Fibroblast of skin of abdomen (primary cell): ENCODE measurements at places on chromosomes 16 and 17.
A peak's percentile ranks its signal among the peaks of the same experiment; 100 is the strongest.

DNA sequence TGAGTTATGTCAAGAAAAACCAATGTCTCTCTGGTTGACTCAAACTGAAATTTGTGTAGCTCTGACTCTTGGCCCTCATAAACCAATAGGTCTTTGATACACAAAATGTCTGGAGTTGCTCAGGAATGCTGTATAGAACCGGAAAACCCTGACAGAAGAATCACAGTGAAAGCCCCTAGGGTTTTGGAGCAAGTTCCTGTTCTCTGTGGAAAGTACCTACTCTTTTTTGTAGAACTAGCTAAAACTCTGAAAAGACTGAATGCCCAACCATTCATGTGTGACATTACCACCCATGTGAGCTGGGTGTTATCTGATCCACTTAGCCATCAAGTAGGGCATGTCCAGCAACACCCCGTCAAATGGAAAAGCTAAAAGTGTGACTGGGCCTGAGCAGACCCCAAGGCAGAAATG, 28.8 kb downstream of the CCL4 start:
- DNase-seq, result no peak

GRCh38 chr17:45230410-45230786, 8.7 kb downstream of the FMNL1 start:
- DNase-seq, result no peak

GRCh38 chr16:50600582-50601283, 52.5 kb downstream of the NKD1 start:
- peak; percentile 32 for DNase-seq

DNA sequence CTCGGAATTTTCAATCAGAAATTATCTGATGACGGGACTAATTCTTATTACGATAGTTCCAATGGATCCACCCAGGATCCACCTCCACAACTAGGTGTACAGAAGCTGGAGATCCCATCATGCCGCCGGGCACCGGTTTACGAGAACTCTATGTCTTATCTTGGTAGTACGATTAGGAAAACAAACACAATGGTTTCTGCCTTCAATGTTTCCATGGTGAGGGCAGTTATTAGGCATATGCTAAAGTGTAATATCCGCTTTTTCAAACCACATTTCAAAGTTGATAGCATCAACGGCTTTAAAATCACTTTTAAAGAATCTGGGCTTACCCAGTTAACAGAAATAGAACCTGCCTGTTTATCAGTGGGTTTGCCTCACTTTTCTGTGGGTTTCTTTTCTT, 705.7 kb downstream of the MAF start:
- no peak for DNase-seq

- DNase-seq, result no peak
Observed at GRCh38 chr17:45016823-45017222, 34.6 kb downstream of the DCAKD start.

- peak; percentile 76 for DNase-seq
Observed at GRCh38 chr17:4152471-4152870, 9.5 kb downstream of the CYB5D2 start.

- DNase-seq, result peak; percentile 87
Observed at GRCh38 chr17:68782789-68783188, 172.4 kb downstream of the ABCA8 start.

DNA sequence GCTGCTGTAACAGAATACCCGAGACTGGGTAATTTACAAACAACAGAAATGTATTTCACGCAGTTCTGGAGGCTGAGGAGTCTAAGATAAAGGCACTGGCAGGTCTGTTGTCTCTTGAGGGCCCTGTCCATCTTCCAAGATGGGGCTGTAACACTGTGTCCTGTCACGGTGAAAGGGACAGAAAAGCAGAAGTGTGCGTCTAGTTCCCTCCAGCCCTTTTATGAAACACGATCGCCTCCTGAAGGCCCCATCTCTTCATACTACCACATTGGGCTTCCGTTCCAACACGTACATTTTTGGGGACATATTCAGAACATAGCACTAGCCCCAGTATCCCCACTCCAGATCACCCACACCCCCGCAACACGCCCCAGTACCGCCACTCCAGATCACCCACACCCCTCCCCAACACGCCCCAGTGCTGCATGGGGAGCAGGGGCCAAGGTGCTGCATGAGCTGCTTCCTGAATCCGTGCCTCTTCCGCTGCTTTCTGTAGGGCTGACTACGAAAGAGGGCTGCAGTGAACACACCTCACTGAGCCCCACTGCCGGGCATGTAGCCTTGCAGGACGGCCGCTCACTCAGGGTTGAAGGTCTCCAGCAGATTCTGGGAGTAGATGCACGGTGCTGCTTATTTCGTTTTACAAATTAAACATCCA, 91.9 kb downstream of the RPTOR start:
- no peak for DNase-seq

GRCh38 chr17:83196024-83196365, 116.6 kb downstream of the METRNL start:
- DNase-seq, result peak; percentile 65

DNA sequence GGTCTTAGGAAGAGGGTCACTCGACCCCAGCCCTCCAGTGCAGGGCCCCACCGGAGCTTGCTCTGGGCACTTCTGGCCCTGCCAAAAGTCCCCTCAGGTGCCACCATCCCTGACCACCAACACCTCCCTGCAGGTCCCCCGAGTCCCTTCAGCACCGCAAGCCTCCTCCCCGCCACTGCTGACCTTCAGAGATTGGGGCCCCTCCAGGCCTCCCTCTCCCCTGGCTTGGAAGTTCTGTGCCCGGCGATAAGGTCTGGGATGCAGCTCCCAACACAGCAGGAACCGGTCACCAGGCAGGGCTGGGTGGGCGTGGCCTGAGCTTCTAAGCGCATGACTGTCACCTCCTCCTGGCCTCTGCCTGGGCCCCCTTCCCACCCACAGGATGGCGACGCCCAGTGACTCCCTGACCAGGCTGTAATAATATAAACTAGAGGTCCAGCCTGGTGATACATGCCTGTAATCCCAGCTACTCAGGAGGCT, 11.2 kb downstream of the PIEZO1 start:
- DNase-seq, result peak; percentile 45

DNA sequence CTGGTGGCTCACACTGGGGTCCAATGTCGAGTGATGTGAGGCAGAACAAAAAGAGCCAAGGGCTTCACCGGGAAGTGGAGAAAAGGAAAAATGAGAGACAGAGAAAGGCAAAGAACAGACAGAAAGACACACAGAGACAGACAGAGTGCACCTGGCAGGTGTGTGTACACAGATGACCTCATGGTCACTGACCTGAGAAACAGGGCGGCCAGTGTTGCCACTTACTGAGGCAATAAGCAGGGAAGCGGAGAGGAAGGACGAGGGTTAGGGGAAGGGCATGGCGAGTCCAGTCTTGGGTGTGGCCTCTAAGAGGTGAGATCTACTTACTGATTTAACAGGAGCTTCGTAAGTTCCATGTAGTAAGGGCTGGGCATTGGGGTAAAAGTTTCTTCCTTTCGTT, 7.5 kb downstream of the GINS2 start:
- DNase-seq, result no peak

GRCh38 chr17:65936013-65936412, 255.9 kb downstream of the CEP112 start:
- peak; percentile 59 for DNase-seq

DNA sequence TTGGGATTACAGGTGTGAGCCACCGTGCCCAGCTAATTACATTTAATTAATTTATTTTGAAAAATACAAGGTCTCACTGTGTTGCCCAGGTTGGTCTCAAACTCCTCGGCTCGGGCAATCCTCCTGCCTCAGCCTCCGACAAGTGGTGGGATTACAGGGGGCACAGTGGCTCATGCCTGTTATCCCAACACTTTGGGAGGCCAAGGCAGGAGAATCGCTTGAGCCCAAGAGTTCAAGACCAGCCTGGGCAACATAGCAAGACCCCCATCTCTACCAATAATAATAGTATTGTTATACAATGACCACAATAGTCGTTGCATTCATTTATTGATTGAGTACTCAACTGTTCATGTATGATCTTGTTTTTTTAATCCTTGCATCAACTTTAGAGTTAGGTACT, 22.0 kb downstream of the CDH1 start:
- DNase-seq, result no peak

DNA sequence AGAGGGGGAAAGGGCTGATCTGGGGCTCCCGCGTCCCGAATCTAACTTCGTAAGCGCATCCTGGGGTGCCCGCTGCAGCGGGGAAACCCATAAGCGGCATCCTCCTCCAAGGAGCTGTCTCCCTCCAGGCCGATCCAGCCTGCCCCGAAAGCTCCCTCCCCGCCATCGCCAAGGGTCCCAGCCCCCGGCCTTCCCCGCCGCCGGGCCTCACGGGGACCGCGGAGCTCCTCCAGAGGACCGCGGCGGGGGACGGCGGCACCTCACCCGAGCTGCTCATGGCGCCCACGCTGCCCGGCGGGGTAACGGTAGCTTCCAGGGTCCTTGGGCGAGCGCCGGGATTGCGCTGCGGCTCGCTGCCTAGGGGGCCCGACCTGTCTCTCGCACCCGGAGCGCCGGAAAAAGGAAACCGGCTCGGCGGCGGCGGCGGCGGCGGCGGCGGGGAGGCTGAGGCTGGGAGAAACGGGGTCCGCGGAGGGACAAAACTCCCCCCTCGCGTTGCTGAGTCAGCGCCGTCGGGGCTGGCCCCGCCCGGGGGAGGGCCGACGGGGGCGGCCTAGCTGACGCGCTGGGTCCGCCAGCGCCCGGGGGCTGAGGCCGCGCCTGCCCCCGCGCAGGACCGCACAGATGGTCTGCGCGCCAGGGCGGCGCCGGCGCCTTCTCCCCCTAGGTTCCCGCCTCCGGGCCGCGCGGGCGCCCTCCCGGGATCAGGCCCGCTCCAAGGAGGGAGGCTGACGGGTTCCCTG, at the start of gene BLMH:
Gene BLMH (minus strand): TSS at position 402 of the 743 bp plus-strand sequence. CDS start 125 bp downstream, at position 277.
- peak; percentile 86 for DNase-seq

DNA sequence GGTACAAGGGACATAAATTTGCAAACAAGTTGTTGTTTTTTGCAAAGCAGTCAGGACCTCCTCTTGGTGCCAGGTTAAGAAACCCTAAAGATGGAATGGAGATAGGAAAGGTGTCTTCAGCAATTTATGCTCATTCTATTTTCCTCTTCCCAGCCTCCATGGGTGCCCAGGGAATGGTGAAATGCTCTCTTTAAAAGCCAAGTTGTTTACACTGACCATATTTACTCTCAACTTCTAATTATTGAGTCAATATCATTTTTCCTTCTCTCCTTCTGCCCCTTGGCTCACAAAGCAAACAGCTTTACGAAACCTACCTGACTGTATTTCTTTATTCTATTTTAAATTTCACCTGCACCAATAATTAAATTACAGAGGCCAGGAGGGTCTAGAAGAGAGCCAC, 138.5 kb upstream of the IRX3 start:
- no peak for DNase-seq

GRCh38 chr17:50219939-50220465, 18.6 kb upstream of the COL1A1 start:
- DNase-seq, result peak; percentile 81

DNA sequence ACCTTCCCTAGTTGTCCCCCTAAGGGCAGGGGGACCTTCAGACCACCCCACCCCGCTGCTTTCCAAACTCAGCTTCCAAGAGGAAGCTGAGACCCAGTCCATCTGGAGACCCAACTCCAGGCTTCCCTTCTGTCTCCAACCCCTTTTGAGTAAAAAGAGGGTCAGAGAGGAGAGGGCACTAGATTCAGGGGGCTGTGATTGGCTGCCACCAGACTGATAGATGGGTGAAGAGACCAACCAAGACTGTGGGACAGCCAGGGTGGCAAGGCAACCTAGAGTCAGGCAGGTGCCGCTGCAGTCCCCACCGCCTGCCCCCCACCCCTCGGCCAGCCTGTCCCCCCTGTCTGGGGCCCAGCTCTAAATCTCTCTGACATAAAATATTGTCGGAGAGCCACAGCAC, 92.5 kb downstream of the SDK2 start:
- peak; percentile 7 for DNase-seq

- no peak for DNase-seq
Observed at GRCh38 chr16:11675561-11676511, 7.6 kb downstream of the SNN start.

DNA sequence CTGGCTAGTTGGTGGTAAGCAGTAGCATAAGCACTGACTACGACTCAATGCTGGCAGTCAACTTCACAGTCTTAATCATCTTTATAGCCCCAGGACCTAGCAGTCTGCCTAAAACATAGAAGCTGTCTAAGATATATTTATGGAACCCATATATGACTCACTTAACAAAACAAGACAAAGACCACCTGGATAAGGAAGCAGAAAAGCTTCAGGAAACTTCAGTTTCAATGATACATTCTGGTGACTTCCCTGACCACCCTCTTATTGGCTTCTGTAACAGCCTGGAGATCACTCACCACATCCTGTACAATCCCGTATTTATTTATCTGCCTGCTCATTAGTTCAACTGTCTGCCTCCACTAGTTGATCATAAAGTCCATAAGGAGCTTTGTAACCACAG, 95.5 kb downstream of the PMP22 start:
- peak; percentile 85 for DNase-seq

- DNase-seq, result no peak
Observed at GRCh38 chr16:85492295-85492864, 120.7 kb upstream of the GSE1 start.

DNA sequence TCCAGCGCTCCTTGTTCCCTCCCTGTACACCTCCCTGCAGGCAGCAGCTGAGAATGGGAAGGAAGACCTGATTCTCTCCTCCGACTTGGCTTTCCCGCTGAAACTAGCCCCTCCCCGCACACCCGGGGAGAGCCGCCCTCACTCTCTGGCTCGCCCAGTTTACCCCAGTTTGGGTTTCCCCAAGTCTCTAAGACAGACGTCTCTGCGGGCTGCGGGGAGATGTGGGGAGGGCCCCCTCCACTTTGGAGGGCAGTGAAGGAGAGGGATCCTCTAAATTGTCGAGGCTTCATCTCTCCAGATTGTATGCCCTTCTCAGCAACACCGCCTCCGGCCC, 797 bp downstream of the GRB7 start:
- no peak for DNase-seq

GRCh38 chr17:72299100-72299499, 178.3 kb downstream of the SOX9 start:
- no peak for DNase-seq

- DNase-seq, result no peak
Observed at GRCh38 chr16:78594191-78594590, 494.7 kb downstream of the WWOX start.

GRCh38 chr16:84986102-84986501, 25.2 kb downstream of the ZDHHC7 start:
- DNase-seq, result no peak

DNA sequence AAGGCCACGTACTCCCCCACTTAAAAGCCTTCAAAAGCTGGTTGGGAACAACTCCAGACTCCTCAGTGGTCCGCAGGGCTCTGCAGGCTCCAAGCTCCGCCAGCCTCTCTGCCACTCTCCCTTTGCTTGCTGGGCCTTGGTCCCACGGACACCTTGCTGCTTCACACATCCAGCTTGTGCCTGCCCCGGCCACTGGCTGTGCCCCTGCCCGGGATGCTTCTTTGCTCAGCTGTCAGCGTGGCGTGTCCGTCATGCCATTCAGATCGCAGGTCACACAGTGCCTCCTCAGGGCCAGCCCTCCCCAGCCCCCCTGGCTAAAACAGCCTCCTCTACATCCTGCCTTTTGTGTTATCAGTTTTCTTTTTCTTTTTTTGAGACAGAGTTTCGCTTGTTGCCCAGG, 11.8 kb downstream of the ASPHD1 start:
- DNase-seq, result no peak

- DNase-seq, result no peak
Observed at GRCh38 chr16:79004309-79004708, 596.2 kb downstream of the MAF start.

GRCh38 chr16:85395207-85395912, 217.8 kb upstream of the GSE1 start:
- DNase-seq, result peak; percentile 99

GRCh38 chr16:25005445-25006306, 9.5 kb downstream of the ARHGAP17 start:
- no peak for DNase-seq

- no peak for DNase-seq
Observed at GRCh38 chr17:80413771-80414507, 1.0 kb upstream of the ENDOV start.

GRCh38 chr17:63222655-63223054, 223.5 kb downstream of the CYB561 start:
- DNase-seq, result peak; percentile 7
